ENCODE measurements at places on chromosomes 4 and X.

- no peak for DNase-seq
Measured at GRCh38 chr4:185358959-185359358, 36.8 kb downstream of the LRP2BP start.

DNA sequence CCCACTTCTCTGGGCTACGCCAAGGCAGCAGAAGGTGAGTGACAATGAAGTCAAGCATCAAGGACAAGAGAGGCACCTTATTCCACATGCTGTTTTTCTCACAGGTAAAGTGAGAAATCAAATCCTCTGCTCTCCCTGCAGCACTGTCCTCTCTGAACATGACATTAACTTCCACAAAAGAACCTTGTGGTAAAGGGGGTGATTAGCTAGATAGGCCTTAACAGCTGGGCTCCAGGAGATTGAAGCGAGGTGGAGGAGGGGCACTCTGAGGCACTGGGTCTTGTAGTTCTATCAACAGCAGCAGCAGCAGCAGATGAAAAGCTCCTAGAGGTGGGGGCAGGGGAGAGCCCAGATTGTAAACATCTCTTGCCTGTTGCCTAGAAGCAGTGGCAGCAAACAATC is 96.8 kb upstream of the CXXC4 start:
- DNase-seq = no peak

DNA sequence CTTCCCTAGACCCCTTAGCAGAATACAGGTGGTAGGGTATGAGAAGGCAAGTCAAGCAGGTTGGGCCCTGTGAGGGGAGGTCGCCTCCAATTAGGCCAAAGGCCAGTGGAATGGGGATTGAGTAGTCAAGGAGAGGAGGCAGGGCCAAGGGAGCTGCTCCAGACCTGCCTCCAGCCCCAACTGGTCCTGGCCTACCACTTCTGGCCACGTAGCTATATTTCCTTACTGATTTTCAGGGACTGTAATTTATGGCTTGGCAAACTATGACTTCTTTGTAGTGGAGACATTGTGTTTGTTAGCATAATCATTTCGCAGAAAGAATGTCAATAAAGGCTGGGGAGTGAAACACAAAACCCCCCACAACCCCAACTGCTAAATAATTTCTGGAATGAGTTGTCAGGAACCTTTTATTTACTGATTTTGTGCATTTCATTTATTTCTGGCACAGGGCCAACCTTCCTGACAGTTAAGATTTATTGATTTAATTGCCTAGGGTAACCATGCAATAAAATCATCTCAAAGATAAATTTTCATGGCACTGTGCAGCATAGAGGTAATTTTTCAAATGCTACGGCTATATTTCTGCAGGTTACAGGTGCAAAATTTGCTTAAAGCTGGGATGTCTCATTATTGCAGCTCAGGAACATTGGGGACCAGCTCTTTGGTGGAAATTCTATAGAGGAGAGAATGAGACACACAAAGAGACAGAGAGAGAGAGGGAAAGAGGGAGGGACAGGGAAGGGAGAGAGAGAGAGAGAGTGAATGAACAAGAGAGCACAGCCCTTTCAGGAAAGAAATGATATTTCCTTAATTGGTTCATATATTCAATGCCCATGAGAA is 494.9 kb downstream of the IDS start:
- no peak for DNase-seq

DNA sequence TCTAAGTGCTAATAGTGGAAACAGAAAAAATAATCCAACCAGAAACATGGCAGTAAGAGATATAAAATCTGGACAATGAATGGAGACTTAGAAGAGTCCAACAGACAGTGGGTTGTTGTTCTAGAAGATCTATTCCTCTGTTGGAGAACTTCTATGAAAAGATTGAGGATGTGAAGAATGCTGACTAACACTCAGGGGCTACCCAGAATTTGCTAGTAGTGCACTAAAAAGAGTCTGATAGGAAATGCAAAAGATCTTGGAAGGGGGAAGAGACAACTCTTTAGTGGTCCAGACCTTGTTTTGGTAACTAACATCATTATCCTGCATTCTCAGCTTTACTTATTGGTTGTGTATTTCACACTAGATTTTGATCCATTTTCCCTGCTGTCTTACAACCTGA is 77.9 kb downstream of the SMARCA1 start:
- DNase-seq = no peak

GRCh38 chr4:88745581-88746163 is 48.0 kb upstream of the NAP1L5 start:
- no peak for DNase-seq

DNA sequence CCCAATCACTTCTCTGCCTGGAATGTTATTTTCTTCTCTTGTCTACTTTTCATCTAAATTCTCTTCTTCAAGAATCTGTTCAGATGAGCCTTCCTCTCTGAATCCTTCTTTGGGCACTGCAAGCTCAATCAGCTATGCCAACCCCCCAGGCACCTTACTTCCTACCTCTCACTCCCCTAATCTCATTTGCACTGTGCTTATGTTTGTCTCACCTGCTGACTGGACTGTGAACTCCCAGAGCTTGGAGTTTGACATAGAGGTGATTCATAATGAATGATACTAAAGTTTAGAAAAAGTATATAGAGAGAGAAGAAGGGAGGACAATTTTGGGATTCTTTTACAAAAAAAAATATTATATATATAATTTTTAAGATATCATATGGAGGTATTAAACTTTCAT is 36.3 kb downstream of the ANXA10 start:
- DNase-seq = no peak

- no peak for DNase-seq
Measured at GRCh38 chr4:88526221-88526815, 2.7 kb upstream of the PYURF start.

- DNase-seq = no peak
Measured at GRCh38 chrX:147838465-147839131, 73.1 kb upstream of the FMR1 start.

- DNase-seq = no peak
Measured at GRCh38 chrX:39725928-39726619, 371.7 kb downstream of the BCOR start.

- DNase-seq = no peak
Measured at GRCh38 chr4:120218981-120219380, 152.3 kb upstream of the MAD2L1 start.

DNA sequence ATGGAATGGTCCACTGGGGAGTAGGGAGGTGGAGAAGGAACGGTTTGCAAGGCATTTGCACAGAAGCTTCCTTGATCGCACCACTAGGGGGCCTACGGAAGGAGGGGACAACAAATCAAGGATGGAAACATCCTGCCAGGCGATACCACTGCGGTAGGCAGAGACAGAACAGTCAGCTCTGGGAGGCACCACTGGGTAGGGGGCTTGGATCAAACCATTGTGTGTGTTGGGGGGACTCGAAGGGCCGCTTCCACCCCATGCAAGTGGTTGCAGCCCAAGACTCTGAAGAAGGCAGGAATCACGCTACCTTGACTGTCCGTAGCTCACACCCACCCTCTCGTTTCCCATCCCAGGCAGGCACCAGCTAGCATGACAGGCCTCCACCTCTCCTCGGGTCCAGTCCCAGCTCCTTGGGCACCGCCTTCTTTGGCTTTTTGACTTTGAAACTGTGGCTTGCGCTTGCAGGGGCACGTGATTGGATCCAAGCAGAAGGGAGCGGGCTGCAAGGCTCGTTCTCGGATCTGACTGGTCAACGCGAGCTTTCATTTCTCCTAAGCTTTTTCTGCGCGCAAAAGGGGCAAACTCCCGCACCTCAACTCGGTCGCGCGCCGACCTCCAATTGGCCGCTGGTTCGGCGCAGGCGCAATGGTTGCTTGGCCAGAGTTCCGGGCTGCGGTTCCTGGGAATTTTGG is 28.4 kb downstream of the GAGE1 start:
- DNase-seq = no peak

- DNase-seq = no peak
Measured at GRCh38 chrX:38515291-38515690, 46.1 kb upstream of the TSPAN7 start.

- DNase-seq = no peak
Measured at GRCh38 chr4:122978109-122978508, 55.7 kb upstream of the NUDT6 start.

- DNase-seq = no peak
Measured at GRCh38 chrX:38732866-38733265, 68.4 kb upstream of the MID1IP1 start.

- no peak for DNase-seq
Measured at GRCh38 chrX:147948531-147948930, 32.6 kb upstream of the FMR1NB start.

DNA sequence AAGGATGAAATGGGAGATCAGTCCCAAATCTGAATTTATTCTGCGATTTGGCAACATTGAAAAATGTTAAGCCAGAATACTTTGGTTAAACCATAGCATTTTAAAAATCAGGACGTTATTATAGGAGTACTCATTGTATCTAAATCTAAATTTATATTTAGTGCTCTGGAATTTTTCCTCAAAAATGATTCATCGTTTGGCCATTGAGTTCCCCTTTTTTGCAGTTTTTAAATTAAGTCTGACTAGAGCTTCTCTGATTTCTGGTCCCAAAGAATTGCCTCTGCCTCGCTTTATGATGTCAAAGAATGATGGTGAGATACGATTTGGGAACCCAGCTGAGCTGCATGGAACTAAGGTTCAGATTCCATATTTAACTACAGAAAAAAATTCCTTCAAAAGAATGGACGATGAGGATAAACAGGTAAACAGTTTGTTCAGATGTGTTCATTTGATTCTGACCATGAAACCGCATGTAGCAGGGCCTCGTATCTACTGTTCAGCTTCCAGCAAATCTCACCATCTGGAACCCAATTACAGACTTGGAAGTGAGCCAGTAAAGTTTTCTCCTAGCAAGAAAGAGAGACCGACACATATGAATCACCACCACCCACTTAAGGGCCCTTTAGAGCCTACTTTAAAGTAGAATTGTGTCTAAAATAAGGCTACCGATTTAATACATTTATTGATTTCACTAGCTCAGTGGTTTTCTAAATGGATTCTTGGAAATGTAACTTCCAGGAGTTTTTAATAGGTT is 75.6 kb downstream of the REPS2 start:
- DNase-seq = no peak

DNA sequence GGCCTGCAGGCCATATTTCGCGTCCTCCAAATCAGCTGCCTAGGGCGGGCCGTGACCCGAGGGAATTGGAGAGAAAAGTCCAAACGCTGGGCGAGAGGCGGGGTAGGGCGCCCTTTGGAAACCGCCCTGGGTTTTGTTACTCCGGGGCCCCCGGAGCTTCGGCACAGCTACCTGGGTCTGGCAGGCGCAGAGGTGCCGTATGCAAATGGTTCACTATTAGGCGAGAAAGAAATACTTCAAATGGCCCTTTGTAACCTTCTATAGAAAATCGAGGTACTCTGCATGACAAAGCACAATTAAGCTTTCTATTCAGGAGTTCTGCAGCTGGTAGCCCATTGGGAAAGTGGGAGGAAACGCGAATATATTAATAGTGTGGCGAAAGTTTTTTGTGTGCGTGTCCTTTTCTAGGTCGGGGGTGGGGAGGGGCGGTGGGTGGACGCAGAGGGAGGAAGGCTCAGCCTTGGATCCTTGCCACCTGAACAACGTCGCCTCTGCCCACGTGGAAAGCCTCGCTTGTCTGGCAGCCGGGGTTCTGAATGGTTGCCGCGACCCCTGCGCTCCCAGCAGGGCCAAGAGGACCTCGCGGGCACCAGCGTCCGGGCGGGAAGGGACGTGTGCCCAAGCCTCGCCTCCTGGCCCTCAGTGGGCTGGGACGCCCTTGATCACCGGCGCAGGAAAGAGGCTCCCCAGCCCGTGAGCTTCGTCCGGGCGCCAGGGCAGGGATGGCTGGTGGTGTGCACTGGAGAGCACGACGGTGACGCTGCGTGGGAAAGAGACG is 9.5 kb downstream of the GSX2 start:
- no peak for DNase-seq

GRCh38 chr4:34148322-34148908 is 2095.9 kb downstream of the ARAP2 start:
- DNase-seq = no peak

Measured in stimulated activated CD8-positive, alpha-beta memory T cell treated with anti-CD3 and anti-CD28 coated beads, Interleukin-4, amount 100 ng/mL, for 1 hour (primary cell).